Frontal cortex (tissue), 4 donors: ENCODE measurements at places on chromosomes 13 and 19. TPM values are rescaled to one million over a fixed set of nuclear protein-coding genes. Genes with fewer than 3 reads are reported as not detected.

- no peak for DNase-seq
These were observed 21.4 kb downstream of the DZIP1 start for GRCh38 chr13:95623141-95623540.

GRCh38 chr19:7870571-7871436, 3.4 kb downstream of the PRR36 start:
- no peak for DNase-seq

DNA sequence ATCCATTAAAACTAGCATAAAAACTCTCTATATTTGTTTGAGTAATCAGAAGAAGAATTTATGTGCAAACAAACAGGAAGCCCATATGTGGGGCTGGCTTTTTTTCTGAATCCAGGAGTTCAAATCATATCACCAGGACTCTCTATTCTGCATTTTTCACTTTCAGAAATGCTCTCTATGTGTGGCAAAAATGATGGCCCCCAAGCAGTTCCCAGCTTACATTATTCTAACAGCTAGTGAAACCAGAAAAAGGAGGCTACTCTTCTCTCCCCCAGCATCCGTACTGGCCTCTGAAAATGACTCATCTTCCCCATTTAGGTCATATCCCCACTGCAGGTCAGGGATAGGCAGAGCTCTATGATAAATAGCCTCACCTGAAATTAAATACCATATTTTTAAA, 20.4 kb downstream of the RBM26 start:
- DNase-seq, result no peak

DNA sequence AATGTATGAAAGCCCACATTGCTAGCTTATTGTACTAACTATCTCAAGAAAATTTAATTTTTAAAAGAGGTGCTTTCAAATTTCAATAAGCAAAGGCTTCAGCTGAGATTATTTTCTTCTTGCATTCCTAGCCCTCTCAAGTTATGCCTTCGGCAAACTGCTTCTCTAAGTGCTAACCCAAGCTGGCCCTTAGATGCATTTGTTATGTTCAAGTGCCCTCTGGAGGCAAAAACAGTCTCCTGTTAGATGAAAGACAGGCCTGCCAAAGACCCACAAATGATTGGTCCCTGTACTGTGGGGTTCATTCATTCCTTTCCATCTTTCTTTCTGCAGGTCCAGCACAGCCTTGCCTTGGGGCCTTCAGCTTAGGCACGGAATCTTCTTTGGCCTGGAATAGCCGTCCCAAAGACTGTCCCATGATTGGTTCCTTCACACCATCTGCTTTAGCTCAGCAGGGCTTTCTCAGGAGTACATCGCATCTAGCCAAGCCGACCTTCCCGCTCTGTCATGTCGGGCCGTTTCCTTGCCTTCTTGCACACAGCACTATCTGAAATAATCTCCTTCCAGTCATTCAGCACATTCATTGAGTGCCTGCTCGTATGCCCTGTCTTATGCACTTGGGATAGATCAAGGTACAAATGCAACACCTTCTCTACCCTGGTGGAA, 26.4 kb upstream of the TPTE2 start:
- DNase-seq, result no peak

DNA sequence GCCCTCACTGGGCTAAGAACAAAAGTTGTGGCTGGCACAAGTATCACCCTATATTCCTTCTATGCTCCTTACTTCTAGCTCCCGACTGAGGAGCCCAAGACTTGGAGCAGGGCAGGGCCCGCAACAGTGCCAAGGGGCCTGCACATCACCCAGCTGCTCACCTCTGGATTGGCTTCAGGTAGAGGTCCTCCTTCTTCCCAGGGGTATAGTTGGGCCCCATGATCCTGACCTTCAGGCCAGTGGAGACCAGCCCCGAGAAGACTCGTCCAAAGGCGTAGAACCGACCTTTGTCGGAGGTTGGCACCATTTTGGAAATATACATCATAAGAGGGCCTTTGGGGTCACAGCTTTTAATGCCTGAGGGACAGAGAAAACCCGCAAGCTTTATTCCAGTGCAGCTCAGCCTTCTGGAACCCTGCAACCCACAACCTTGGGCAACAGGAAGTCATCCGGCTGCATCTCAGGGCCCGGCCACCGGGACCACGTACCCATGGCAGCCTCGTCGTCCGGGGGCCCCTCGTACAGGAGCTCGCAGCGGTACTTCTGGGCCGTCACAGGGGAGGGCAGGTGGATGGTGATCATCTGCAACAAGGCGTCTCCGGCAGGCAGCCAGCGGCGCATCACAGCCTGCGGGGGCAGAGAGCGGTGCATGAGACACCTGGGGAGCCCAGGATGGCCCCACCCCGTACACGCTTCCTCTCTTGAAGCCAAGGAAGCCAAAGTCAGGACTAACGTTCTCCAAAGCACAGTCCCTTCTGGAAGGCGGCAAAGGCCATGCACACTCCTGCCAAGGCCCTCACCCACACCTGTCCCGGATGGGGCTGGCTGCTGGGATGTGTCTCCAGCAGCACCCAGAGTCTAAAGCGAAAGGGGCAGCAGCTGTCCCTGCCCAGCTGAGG, 4.7 kb downstream of the EEF2 start:
- peak; percentile 4 for DNase-seq

- no peak for DNase-seq
These were observed 1748.3 kb upstream of the PCDH20 start for GRCh38 chr13:63163903-63164302.

DNA sequence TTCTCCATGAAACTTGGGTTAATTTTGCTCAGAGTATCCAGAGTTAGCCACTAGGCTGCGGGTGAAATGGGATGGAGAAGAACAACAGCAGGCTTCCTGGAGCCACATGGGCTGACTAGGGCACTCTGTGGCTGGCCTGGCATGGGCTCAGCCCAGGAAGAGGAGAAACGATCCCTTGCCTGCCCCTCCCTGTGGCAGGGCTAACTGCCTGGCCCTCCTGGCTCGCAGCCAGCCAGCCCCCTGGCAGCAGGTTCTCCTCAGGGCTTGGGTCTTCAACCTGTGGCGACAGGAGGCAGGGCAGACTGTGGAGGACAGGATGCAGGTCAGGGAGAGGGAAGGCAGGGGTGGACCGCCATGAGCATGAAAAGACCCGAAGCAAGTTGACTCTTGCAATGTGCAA, 78.7 kb upstream of the GPR183 start:
- DNase-seq, result no peak

DNA sequence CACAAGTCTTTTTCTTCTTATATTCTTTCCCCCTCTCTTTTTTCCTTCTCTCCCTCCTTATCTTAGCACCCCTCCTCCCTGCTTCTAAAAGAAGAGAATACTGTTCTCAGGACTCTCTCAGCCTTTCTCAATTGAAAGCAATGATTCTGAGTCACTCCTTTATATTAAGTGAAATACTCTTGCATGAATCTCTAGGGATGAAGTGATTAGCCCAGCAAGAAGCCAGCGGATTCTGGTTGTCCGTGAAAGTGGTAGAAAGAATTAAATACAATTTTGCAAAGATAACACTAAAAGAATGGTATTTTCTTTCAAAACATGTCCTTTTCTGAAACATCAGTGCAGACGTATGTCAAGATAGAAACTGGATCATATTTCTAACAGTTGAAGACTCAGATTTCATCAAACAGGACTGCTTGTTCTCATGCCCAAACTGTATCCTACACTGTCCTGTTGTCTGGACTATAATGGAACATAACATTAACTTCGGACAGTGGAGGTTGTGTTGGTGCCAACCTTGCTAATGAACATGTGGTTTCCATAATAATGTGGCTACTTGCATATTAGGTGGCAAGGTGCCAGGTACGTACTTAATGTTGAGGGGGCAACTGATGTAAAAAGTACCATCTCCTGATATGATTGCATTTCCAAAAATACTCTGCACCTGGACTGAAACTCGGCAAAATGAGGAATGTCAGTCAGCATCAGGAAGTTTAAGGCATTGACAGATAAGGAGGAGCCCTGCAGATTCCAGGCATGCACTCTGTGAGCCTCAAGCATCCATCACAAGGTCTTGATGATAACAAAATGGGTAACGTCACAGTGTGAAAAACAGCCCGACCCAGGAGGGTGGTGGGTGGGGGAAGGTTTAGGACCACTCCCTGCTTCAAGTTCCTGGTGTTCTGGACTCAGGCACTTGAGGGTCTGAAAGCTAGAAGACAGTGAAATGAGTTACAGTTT, 357.2 kb downstream of the DLEU7 start:
- DNase-seq, result no peak

- no peak for DNase-seq
These were observed 1243.7 kb upstream of the PCDH9 start for GRCh38 chr13:68473834-68474326.

Gene CEACAM7
- not detected for total RNA-seq
